ENCODE measurements at places on chromosomes 1 and 21.

DNA sequence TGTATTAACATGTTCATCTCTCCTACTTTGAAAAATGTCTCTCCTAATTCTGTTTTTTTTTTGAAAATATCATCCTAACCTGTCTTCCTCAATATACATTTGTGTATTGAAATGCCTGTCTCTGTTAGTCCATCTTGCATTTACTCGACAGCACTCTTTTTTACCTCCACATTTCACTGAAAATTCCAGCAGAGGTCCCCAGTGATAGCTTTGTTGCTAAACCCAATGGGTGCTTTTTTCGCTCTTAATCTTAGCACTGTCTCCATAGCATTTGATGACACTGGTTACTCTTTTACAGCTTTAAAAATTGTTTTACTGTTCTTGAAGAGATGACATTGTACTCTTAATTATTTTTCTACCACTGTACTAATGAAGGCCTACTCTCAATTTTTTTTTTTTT lies 10.8 kb downstream of the OSBPL9 start:
- no peak for DNase-seq

- no peak for DNase-seq
Measured at GRCh38 chr1:225942574-225942973, 1.6 kb upstream of the LEFTY2 start.

GRCh38 chr1:94411237-94411636 lies 7.0 kb upstream of the ABCD3 start:
- DNase-seq: no peak

- DNase-seq: peak; percentile 56
Measured at GRCh38 chr1:30778154-30778978, 20.8 kb upstream of the LAPTM5 start.

DNA sequence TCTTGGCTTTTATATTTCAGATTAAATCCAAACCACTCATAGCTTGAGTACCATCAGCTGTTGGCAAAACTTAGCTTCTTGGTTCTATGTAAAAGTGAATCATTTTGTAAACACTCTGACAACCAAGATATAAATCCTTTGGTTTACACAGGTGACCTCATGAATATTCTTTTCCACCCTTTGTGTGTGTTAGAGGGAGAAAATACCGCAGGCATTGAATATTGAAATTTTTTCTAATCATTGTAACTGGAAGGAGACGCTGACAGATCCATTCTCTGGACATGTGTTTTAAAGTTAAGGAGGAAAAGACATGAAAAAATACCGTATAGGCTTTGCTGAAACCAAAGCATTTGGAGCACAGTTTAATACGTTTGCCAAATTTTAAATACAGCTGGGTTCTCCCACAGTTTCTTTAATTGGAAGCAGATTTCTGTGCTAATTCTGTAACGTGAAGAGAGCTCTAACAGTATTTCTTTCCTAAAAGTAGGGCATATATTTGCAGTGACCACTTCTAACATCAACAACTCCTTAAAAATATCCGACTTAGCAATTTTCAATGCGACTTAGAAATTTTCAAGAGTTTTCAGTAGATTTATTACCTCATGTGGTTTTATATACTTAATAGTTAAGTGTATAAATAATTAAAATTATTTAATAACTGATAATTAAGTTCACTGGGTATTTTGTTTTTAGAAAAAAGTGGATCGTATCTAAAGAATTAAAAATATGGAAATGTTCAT lies 388.2 kb downstream of the USP25 start:
- no peak for DNase-seq
